ENCODE measurements at places on chromosomes 2 and 18.

DNA sequence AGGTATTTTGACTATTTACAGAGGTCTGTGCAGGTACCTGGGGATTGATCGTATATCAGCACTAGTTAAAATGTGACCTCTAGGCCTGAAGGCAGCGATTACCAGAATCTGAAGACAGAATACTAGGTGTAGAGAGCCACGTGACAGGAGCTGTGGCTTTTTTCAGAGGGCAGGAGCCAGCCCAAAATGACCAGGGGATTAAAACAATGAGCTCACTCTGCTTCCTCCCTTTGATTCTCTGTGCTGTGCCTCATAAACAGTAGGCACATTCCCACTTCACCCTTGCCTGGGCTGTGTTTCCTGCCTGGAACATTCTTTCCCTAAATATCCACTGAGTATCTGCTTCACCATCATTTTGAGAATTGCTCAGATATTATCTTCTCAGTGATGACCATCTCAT, 15.2 kb downstream of the ITGAV start:
- DNase-seq, result peak; percentile 26
- H3K36me3 ChIP-seq, result peaks cover 8% of the 10 kb centered on the region
- H3K27ac ChIP-seq, result no peak overlapping the region
- H3K4me3 ChIP-seq, result no peak overlapping the region
- H3K4me1 ChIP-seq, result no peaks in the 10 kb centered on the region
- H3K27me3 ChIP-seq, result no peaks in the 10 kb centered on the region

- no peak for DNase-seq
- H3K4me3 ChIP-seq, result no peak overlapping the region
- peaks cover 2% of the 10 kb centered on the region for H3K4me1 ChIP-seq
These were observed 99.0 kb upstream of the SNTG2 start for GRCh38 chr2:851680-852079.

- peak; percentile 83 for DNase-seq
- H3K36me3 ChIP-seq, result no peaks in the 10 kb centered on the region
- peaks cover 1% of the 10 kb centered on the region for H3K4me1 ChIP-seq
- H3K27me3 ChIP-seq, result no peaks in the 10 kb centered on the region
These were observed 57.4 kb upstream of the EPHA4 start for GRCh38 chr2:221629468-221629867.

DNA sequence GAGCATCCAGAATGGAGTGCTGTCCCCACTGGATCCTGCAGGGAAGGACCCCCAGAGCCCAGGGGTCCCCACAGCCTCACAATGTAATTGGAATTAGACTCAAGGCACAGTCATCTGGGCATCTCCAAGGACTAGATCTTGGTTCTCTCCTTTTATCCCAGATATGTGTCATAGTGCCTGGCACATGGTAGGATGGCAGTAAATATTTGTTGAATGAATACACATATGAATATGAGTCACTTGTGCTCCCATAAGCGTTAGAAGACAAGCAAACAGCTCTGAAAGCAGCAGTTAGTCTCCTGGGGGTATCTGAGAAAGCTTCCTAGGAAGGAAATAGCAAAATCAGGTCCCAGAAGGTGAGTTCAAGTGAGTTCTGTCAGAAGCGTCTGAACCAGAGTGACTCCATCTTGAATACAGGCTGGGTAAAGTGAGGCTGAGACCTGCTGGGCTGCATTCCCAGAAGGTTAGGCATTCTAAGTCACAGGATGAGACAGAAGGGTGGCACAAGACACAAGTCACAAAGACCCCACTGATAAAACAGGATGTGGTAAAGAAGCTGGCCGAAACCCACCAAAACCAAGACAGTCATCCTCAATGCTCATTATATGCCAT, 234.1 kb upstream of the ID2 start:
- no peaks in the 10 kb centered on the region for H3K27me3 ChIP-seq
- H3K27ac ChIP-seq, result no peak overlapping the region
- DNase-seq, result peak; percentile 43
- no peak overlapping the region for H3K4me3 ChIP-seq
- no peaks in the 10 kb centered on the region for H3K36me3 ChIP-seq
- peaks cover 2% of the 10 kb centered on the region for H3K4me1 ChIP-seq

DNA sequence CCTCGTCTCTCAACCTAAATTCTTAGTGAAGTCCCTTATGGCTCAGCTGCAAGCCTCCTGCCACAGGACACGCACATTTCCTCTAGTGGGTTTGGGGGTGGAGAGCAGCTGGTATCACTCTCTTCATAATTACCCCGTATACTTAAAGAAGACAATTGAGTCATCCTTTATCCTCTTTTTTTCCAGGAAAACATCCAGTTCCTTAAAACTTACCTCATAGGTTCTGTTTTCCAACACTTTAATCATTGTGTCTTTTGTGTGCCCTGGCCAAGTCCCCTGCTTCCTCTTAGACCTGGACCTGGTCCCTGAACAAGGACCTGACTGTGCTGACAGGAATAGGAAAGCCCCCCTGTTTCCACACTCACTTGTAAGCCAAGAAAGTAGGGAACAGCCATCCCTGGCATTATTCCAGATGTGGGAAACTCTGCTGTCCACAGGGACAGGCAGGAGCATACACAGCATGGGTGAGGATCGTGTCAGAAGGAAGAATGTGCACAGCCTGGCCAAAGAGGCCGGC, 42.3 kb upstream of the MYO1B start:
- no peaks in the 10 kb centered on the region for H3K27me3 ChIP-seq
- no peaks in the 10 kb centered on the region for H3K4me1 ChIP-seq
- peak; percentile 89 for DNase-seq
- peak overlapping the region; percentile 9 for H3K27ac ChIP-seq
- H3K4me3 ChIP-seq, result no peak overlapping the region

- no peak overlapping the region for H3K4me3 ChIP-seq
- peaks cover 9% of the 10 kb centered on the region for H3K36me3 ChIP-seq
- DNase-seq, result no peak
- H3K4me1 ChIP-seq, result peaks cover 2% of the 10 kb centered on the region
- H3K27ac ChIP-seq, result no peak overlapping the region
These were observed 54.5 kb downstream of the TSHZ1 start for GRCh38 chr18:75264926-75265597.

DNA sequence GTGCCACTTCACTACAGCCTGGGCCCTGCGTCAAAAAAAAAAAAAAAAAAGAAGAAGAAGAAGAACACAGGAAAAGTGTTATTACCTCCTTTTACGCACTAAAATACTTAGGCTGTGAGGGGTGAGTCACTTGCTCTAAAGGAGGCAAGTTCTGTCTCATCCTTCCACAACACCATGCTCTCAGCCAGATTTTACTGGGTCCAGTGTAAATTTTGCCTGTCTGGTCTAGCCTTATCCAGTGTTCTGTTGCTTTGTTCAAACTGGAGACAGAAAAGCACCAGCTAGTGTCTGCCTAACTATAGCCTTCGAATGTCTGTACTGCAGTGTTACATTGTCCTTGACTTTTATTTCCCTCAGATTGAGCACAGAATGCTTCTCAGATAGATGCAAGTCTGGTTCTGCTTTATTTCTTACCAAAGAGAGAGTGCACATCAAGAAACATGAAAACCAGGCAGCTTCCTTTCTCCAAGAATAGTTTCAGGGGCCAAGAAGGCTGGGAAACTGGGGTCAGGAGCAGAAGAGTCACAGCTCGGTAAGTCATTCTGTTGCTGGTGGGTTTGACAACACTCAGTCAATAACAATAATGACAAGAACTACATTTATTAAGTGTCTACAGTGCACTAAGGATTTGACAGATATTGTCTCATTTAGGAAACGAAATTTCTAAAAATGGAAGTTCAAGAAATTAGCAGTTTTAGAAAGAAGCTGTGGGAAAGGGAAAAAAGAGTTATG, 3.1 kb upstream of the MSGN1 start:
- peaks cover 4% of the 10 kb centered on the region for H3K4me1 ChIP-seq
- peak; percentile 78 for DNase-seq

DNA sequence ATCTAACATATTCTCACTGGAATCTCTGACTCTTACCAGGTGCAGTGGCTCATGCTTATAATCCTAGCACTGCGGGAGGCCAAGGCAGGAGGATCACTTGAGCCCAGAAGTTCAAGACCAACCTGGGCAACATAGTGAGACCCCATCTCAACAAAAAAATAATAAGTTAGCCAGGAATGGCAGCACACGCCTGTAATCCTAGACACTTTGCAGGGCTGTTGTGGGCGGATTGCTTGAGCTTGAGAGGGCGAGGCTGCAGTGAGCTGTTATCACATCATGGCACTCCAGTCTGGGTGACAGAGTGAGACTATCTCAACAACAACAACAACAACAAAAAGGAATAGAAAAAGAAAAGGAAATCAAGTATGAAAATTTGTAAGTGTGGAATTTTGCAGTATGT, 306.5 kb upstream of the CYP26B1 start:
- H3K27me3 ChIP-seq, result no peaks in the 10 kb centered on the region
- no peaks in the 10 kb centered on the region for H3K4me1 ChIP-seq
- H3K27ac ChIP-seq, result no peak overlapping the region
- H3K36me3 ChIP-seq, result no peaks in the 10 kb centered on the region
- DNase-seq, result no peak

- H3K4me1 ChIP-seq, result peaks cover 3% of the 10 kb centered on the region
- H3K36me3 ChIP-seq, result no peaks in the 10 kb centered on the region
- no peaks in the 10 kb centered on the region for H3K27me3 ChIP-seq
- DNase-seq, result peak; percentile 88
- no peak overlapping the region for H3K27ac ChIP-seq
These were observed 367.7 kb upstream of the NETO1 start for GRCh38 chr18:73235491-73235890.

DNA sequence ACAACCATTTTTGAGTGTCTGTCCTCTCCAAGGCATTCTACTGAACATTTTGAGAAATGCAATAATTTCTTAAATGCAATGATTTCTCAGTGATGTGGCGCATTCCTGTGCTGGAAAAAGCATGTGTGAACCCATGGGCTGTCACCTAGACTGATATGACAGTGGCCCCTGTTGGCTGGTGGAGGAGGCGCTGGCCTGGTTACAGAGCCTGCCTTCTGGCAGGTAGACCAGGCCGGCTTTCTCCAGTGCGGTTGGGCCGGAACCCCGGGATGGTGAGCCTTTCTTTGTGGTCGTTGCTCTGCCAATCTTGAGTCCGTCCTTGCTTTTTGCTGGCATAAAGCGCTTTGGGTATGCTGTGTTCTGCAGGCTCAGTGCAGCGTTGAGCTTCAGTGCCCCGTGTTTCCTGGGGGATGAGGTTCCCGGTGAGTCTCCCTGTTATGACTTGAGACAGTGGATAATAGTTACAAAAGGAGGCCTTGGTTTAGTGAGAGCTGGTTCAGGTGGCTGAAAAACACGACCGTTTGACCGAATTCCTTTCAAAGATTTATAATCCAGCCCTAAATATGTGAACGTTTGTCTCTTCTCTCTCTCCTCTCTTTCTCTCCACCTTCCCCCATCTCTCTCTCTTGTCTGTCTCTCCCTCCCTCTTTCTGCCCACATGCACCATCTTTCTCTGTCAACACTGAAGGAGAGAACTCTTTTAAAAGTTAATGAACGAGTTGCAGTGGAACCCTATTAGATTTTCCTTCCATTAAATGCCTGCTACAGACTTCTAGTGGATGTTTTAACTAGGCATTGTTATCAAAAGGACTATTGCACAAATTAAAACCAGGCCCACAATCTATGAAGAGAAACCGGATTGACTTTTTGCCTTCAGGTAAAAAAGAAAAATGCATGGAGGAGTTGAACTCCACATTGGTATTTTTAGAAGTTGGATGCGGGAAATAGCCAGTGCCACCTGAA, 34.0 kb downstream of the TSHZ1 start:
- no peaks in the 10 kb centered on the region for H3K36me3 ChIP-seq
- peaks cover 6% of the 10 kb centered on the region for H3K4me1 ChIP-seq
- no peak for DNase-seq
- H3K4me3 ChIP-seq, result no peak overlapping the region
- H3K27me3 ChIP-seq, result no peaks in the 10 kb centered on the region

DNA sequence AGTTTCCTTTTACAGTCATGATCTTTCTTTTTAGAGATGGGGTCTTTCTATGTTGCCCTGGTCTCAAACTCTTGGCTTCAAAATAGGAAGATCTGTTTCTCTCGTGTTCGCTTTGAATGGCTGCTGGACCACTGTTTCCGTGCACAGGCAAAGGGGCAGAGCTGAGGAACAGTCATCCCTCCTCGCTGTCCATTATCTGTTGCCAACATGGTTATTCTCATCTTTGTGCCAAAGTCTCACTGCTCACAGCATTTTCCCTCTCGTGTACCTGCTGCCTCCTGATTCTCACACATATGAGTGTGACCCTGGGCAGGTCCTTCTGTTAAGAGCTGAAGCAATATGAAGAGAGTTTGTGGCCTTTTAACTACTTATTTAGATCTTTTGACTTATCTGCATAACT, 28.0 kb upstream of the CCNYL1 start:
- H3K4me1 ChIP-seq, result peaks cover 10% of the 10 kb centered on the region
- H3K27me3 ChIP-seq, result peaks cover 37% of the 10 kb centered on the region
- no peaks in the 10 kb centered on the region for H3K36me3 ChIP-seq
- H3K4me3 ChIP-seq, result no peak overlapping the region

DNA sequence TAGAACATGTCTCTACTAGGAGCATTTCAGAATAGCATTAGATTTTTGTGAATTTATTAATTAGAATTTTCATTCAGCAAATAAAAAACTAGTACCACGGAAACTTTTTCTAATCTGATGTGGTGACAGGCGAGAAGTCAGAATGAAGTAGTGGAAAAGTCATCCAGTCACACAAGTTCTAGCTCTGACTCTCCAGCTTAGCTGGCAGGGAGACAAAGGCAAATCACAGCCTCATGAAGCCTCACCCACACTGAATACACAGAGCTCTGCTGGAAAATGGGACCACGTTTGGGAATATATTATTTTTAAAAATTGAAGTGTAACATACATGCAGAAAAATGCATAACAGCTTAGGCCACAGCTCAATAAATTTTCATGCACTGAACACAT, 86.1 kb downstream of the L3MBTL4 start:
- DNase-seq, result no peak
- no peak overlapping the region for H3K4me3 ChIP-seq
- H3K4me1 ChIP-seq, result no peaks in the 10 kb centered on the region
- H3K27ac ChIP-seq, result no peak overlapping the region
- no peaks in the 10 kb centered on the region for H3K36me3 ChIP-seq
- H3K27me3 ChIP-seq, result no peaks in the 10 kb centered on the region

GRCh38 chr2:233209533-233210171, 41.8 kb upstream of the ATG16L1 start:
- H3K4me3 ChIP-seq, result no peak overlapping the region
- peaks cover 33% of the 10 kb centered on the region for H3K4me1 ChIP-seq
- peaks cover 46% of the 10 kb centered on the region for H3K27me3 ChIP-seq
- no peaks in the 10 kb centered on the region for H3K36me3 ChIP-seq

DNA sequence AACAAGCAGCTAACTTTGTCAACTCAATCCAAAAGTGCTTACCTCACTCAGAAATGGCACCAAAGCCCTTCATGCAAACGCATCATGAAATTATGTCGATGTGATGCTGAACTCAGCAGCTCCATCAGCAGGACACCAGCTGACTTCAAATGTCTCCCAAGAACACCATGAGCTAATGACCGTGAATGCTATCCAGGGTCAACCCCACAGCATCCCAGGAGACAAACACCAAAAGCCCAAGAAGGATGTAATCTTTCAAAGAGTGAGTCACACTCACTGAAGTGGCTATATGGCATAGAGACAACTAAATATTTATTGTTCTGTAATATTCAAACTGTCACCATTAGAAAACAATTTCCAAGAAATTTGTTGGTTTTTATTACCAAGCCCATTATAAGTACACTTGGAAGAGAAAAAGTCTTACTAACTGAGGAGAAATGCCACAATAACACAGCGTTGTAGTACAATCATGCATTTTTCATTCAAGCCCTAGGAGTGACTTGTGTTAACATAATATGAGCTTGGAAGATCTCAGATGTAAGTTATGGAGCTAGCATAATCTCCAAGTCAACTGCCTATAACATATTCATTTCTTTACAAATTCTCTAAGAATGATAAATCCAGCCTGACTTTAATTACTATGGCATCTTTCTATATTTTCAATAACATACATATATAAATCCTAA, 165.0 kb upstream of the CCDC68 start:
- H3K4me1 ChIP-seq, result no peaks in the 10 kb centered on the region
- peak; percentile 59 for DNase-seq
- H3K27ac ChIP-seq, result no peak overlapping the region
- no peaks in the 10 kb centered on the region for H3K27me3 ChIP-seq

All from mesenchymal stem cell (in vitro differentiated cells and primary cell).